RCC 7860 (cell line): ENCODE measurements at places on chromosomes 11 and 22.

DNA sequence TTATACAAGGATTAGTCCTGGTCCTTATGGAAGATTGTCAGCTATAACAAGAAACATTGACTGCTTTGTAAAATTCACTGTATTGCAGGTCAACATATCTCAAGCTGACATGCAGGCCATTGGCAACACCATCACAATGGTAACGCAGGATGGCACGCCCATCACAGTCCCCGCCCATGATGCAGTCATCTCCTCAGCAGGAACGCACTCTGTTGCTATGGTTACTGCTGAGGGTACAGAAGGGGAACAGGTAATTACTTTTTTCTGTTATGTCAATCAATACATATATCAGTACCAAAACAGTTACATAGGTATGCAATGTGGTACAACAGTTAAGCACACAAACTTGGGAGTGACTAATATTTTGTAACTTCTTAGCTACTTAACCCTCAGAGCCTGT lies 55.3 kb downstream of the ZNF143 start:
- DNase-seq = no peak

DNA sequence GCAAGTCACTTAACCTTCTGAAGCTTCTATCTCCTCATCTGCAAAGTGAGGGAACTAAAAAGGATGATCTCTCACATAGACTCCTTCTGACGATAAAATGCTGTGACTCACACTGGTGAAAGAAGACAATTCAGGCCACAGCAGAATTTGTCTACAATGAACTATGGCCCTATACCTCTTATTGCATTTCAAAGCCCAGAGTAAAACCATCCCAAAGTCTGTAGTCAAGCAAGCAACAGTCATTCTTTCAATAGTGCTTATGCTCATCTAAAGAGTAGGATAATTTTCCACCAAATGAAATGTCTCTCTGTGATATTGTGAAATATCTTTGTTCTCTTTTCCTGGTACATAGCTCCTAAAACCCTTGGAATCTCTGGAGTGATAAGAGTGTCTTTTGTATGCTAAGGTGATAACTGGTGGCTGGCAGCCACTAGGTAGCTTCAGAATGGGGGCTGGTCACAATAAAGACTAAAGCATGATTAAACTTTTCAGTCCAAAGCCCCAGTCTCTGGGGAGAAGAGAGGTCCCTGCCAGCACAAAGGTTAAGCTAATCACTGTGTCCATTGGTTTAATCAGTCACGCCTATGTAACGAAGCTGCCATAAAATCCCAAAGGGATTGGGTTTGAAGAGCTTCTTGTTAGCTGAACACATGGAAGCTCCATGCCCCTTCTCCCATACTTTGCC lies 30.8 kb downstream of the SYTL2 start:
- no peak for DNase-seq

DNA sequence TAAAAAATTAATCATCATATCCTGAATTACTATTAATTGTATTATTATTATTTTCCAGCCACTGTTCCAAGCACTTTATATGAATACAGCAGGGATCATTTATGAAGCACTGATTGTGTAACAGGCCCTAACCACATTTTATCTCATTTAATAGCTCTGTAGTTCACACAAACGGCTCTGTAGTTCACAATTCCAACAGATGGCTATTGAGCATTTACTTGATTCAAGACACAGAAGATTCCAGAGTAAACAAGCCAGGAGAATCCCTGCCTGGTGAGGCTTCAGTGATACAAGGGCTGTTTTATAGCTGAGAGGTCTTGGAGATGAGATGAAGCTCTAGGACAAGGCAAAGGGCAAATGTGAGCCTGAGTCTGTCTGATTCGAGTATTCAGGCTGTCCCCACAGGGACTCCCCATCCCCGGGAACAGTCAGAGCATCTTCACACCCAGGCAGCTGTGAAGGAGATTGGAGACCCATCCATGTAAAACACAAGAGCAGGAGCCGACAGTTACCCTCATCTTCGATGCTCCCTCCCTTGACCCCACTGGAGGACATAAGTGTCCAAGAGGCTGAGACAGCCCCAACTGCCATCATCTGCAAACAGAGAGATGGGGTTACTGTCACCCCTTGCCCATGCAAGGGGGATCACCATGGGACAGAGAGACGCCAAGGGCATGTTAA lies 222.5 kb downstream of the MN1 start:
- no peak for DNase-seq

GRCh38 chr11:128512474-128512996 lies 74.8 kb downstream of the ETS1 start:
- DNase-seq = no peak

GRCh38 chr11:34824425-34824824 lies 91.8 kb downstream of the APIP start:
- DNase-seq = no peak

GRCh38 chr11:120625565-120625964 lies 114.0 kb downstream of the GRIK4 start:
- DNase-seq = no peak

- DNase-seq = no peak
Measured at GRCh38 chr11:16781936-16782919, 43.8 kb downstream of the C11orf58 start.
